Mucosa of descending colon (tissue), 3 donors: ENCODE measurements at places on chromosomes 5 and 9.

DNA sequence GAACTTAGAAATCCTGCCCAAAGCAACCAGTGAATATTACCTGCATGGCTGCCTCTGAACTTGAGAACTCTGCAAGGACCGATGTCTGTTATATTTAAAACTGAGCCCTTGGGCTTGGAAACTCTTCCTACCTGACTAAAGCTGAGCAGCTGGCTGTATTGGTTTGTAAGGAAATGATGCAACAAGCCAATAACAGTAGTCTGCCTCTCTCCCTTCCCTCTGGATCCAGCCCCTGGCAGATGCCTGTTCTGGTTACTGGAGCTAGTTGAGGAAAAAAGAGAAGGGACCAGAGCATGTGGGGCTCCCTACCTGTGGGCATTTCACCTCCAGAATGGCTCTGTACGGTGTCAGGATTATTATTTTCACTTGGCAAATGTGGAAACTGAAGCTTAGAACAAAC, 34.7 kb downstream of the SH3RF2 start:
- DNase-seq, result no peak

GRCh38 chr9:90219548-90220118, 423.0 kb downstream of the DIRAS2 start:
- DNase-seq, result no peak

GRCh38 chr5:50964746-50965653, 298.6 kb downstream of the PARP8 start:
- no peak for DNase-seq

- peak; percentile 81 for DNase-seq
Observed at GRCh38 chr9:92790542-92791527, 26.2 kb upstream of the BICD2 start.

GRCh38 chr9:8845376-8845775, 1045.8 kb upstream of the DMAC1 start:
- no peak for DNase-seq

DNA sequence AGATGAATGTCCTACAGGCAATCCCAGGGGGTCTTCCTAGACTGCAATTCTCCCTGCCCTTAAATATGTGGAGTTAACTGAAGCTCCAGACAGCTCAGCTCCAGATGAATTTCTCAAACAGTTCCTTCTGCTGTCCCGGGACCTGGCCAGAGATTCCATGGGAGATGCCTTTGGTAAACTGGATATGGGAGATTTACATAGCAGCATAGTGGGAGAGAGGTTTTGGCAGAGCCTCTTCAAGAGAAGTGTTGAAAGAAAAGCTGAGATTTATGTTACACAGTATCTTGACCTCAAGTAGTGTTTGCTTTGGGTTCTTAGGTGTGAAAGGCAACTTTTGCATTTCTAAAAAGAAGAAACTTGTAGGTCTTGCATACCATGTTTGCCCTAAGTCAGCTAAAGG, 364.9 kb downstream of the ARRDC3 start:
- DNase-seq, result no peak

DNA sequence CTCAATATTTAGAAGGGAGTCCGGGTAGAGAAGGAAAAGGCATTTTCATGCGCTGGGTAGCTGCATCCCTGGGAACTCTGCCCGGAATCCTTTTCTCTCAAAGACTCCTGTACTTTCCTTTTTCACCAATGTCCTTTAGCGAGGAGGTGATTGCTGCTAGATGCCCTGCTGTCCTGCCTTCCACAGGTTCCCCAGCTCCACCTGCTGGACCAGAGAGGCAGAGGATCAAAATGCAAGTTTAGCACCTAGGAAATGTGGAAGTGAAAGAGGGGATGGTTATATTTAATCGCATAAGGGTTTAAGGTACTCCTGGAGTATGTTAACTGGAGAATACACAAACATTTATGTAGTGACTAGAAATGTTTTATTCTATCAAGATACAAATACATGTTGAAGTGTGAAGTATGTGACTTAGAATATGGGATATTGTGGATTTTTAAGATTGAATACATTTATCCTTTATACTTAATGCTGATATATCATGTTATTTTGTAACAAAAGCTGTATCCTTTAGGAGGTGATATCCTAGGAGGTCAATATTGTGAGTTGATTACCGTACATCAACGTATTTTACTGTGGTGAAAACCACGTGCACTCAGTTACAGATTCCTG, 145.7 kb downstream of the ARHGAP26 start:
- DNase-seq, result no peak

DNA sequence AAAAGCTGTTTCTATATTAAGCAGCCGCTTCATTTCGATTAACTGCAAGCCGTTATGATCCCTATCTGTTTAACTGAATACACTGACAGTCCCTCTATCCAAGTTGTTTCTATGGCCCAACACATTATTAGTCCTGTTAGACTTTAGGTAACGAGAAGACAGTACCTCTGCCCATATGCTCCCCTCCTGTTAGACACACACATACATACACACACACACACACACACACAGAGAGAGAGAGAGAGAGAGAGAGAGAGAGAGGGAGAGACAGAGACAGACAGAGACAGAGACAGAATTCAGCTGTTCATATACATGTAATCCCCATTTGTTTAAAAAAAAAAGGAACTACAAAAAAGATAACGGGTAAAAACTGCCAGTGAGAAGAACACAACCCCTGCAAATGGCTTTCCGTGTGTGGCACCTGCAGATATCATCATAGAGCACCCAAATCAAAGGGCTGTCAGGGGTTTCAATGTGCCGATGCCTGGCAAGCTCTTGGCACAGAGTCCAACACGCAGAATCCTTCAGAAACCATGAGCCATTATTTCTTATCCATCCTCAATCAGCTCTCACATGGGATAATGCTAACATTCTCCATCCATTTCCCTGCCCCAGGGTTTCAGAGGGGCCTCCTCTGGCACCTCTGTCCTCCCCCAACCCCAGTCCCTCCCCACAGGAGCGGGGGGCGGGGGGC, 144.0 kb downstream of the MYO10 start:
- DNase-seq, result no peak

DNA sequence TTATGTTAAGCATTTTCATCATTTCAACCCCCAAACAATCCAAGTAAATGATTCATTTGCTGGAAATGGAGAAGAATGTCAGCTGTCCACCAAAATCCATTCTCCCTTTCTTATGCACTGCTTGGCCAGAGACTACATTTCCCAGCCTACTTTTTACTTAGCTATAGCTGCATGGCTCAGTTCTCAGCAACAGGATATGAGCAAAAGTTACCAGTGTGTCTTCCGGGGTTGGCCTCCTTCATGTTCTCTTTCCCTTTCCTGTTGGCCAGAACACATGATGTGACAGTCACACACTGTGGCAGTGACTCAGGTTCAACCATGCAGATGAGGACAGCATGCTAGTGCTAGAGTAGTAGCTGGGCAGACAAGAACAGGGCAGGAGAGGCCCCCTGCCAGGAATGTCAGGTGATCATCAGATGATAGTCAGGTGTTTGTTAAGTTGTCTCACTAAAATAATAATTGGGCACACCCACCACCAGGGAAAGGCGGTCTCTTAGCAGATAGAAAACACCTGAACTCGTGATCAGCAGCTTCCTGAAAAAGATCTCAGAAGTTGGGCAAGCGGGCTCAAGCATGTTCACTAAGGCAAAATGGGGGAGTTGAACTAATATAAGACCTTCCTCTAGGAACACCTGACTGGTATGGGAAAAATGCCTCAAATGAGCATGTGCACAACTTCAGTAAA, 12.2 kb downstream of the GPR150 start:
- DNase-seq, result no peak

- DNase-seq, result no peak
Observed at GRCh38 chr9:129979071-129979745, 63.8 kb downstream of the FNBP1 start.

DNA sequence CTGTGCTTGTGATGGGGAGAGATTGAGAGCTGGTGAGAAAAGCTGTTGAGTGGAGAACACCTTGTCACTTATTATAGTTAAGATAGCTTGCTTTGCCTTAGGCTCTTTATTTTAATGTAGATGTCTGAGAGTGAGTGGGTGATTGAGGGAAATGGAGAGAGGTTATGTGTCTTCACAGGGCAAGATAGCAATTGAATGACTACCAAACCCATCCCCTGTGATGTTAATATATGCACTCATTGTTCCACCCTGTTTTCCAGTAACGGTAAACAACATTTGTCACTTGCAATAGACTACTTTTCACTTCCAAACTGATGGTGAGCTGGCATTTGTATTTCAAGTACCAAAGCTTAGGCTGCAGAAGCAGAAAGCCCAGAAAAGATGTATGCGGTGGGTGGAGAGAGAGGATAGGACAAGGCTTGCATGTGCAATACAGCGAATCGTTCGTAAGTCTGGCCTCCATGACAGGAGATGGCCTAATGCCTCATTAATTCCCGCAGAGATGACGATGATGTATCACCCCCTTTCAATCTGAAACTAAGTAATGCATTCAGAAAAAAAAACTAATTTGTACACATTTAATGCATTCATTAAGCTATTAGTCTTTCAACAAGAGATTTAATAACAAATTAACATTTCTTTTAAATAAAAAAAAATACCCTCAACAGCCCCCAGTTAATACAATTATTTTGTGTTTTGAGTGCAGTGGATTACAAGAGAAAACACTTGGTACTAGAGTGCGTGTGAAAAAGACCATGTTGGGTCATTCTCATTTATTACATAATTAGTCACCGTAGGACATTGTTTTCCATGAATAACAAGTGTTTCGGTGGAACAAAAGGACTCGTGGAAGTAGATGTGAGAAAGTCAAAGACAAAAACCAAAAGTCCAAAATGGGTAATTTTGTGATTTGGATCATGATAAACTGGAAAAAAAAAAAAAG, 699.0 kb downstream of the BRINP1 start:
- no peak for DNase-seq

GRCh38 chr9:108956631-108957026, 22.4 kb downstream of the ABITRAM start:
- DNase-seq, result no peak

GRCh38 chr9:97592126-97592525, 41.0 kb downstream of the TSTD2 start:
- DNase-seq, result no peak

GRCh38 chr5:82987188-82987587, 90.0 kb downstream of the TMEM167A start:
- no peak for DNase-seq

GRCh38 chr5:138832218-138832617, 42.9 kb downstream of the LRRTM2 start:
- DNase-seq, result no peak

- peak; percentile 70 for DNase-seq
Observed at GRCh38 chr9:27414220-27414761, 109.8 kb upstream of the IFNK start.

GRCh38 chr5:42993516-42994245, 46.4 kb downstream of the ANXA2R start:
- no peak for DNase-seq

DNA sequence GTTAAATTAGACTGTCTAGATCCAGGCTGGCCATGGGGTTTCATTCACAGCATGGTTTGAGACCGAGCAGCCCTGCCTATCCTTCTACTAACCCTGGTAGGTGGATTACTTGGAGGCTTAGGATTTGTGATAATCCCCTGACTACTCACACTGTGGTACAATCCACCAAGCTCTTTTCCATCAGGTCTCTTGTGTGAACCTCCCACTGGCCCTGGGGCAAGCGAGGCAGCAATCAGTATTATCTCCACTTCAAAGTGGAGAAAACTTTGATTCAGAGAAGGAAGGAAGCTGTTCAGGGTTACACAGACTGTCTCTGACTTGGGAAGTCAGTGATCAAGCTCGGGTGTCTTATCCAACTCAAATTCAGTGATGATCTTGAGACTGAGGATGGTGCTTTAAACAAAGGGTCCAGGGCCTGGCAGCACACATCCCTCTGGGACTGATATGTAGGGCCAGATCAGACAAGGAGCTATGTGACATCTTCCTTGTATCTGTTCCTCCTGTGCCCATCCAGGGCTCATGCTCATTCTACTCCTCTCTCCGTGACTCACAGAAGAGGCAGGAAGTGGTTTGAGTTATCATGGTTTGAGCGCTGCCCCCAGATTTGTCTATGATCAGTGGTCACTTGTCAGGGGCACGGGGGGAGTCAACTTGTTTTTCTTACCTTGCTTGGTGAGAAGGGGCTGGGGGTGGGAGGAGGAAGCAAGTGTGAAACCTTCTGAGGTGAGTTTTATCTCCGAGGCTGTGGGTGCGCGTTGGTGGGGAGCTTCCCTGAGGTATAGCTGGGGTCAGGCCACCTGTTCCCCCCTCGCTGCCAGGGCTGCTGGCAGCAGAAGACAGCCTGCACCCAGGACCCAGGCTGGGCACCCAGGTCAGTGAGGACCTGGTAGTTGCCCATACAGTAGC, 48.6 kb downstream of the RGS3 start:
- peak; percentile 62 for DNase-seq

- DNase-seq, result no peak
Observed at GRCh38 chr9:121627427-121627826, 24.0 kb upstream of the DAB2IP start.

DNA sequence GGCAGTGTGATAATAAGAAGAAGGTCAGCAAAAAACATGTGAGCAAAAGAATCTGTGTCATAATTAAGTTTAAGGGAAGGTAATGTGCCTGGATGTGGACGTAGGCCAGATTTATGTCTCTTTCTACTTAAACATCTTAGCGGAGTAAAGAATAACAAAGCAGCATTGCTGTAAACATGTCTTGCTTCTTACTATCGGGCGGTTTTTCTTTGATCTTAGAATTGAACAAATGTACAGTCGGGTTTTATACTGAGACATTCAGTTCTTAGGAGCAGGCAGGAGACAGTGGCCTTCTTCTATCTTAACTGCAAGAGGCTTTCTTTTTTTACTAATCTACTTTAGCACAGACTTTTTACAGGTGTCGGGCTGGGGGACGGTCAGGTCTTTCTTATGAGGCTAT, 40.4 kb upstream of the FLT4 start:
- no peak for DNase-seq

DNA sequence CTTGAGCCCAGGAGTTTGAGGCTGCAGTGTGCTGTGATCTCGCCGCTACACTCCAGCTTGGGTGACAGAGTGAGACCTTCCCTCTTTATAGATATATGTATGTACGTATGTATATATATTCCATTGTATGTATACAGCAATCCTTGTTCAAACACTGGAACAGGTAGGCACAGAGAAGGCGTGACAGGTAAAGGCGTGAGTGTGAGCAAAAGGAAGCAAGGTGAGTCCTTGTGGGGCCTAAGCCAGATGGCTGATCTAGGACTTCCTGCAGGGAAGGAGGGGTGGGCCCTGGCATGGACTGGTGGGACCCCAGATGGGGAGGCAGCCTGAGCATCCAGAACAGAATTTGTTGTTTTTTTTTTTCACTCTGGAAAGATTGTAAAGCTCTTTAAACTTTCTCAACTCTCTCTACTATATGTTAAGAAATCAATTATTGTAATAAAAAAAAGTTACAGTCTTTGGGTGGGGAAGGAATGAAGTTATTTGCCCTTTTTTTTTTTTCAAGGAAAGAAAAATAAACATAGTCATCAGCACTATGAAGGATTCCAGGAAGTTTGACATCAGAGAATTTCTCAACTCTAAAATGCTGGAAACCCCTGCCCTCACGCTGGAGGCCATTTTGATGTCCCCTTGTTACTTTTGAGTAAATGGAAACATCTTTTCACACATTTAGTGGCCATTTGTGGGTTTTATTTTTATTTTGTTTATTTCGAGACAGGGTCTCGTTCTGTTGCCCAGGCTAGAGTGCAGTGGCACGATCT, 38.9 kb upstream of the STXBP1 start:
- DNase-seq, result peak; percentile 57
